Activated CD4-positive, CD25-positive, alpha-beta regulatory T cell (primary cell): ENCODE measurements at places on chromosomes 5 and 9.

GRCh38 chr9:126374366-126374781 is 47.7 kb downstream of the MVB12B start:
- no peak for DNase-seq

- no peak for DNase-seq
Measured at GRCh38 chr5:139105621-139106071, 92.5 kb downstream of the SIL1 start.

DNA sequence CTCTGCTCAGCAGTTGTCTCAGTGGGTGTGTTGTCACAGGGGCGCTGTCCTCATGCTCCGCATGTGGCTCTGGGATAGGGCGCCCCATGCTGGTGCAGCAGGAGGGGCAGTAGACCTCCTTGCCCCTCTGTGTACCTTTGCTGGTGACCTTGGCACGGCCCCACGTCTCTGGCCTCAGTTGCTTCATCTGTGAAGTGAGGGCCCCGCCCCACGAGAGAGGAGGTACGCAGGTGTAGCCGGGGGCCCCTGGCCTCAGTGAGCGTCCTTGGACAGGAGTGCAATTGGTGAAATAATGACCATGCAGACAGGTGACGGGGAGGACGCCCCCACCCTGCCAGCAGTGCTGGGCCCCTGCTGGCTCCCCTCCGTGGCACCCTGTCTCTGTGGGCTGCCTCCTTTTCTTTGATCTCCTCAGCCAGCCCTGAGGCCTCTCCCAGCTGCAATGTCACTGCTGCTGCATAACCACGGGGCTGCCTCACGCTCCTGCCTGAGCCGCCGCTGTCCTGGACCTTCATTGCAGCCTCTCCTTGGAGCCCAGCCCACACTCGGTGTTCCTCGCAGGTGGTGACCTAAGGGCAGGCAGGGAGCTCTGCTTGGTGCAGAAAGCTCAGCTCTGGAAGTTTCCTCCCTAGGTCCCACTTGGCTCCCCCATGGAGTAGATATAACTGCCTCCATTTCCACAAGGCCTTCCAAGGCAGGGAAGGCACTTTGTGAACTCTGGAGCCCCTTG is 57.3 kb downstream of the PHF2 start:
- DNase-seq = no peak

DNA sequence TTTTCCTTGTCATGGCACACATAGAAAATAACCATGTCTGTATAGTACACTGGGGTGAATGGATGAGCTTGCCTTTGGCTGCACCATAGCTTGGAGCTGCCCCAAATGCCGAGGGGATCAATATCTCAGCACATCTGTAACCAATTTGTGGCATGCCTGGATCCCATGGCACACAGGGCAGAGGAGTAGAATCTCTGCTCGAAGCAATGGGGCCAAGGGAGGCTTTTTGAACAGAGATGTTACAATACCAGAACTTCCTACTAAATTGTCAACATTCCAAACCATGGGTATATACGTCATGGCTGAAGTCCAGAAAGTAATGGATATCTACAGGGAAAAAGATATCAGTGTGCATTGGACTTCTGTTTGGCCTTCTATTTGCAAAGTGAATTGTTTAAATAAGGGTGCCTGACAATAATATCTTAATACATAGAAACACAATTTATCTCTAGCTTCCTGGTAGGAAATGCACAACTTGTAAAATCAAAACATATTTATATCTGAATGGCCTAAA is 39.0 kb downstream of the ESM1 start:
- DNase-seq = no peak

DNA sequence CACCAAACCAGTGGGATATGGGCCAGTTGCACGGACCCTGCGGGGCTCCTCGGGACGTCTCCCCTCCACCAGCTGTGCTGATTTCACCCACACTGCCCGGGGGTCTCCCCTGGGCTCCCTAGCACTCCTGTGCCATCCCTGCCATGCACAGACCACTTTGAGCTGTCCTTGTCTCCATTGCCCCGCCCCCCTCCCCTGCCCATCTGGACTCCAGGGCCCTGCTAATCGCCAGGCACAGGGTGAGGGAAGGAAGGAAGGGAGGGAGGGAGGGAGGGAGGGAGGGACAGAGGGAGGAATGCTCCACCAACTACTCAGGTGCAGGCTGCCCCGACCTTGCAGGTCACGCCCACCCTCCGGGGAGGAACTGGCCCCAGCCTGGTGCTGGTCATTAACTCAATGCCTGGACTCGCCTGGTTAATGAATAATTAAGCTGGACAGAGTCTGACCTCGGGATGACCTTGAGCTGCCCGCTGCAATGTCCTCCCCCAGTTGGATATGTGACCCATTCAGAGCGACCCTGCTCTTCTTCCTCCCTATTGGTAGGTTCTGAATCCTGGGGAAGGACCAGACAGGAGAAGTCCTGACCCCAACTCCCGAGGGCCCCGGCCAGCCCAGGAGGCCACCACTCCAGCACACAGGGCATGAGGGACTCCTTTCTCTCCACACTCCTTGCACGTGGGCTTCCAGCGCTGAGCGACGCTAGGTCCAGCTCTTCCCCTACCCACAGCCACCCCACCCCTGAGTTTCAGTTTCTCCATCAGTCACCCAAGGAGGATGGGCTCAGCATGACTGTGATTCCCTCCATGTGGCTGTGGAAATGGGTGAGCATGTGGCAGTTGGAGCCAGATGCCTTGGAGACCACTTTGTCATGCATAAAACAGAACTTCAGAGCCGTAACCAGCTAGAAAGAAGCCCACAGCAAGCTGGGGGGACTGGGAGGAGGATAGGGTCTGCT is 62.1 kb downstream of the C9orf50 start:
- no peak for DNase-seq

DNA sequence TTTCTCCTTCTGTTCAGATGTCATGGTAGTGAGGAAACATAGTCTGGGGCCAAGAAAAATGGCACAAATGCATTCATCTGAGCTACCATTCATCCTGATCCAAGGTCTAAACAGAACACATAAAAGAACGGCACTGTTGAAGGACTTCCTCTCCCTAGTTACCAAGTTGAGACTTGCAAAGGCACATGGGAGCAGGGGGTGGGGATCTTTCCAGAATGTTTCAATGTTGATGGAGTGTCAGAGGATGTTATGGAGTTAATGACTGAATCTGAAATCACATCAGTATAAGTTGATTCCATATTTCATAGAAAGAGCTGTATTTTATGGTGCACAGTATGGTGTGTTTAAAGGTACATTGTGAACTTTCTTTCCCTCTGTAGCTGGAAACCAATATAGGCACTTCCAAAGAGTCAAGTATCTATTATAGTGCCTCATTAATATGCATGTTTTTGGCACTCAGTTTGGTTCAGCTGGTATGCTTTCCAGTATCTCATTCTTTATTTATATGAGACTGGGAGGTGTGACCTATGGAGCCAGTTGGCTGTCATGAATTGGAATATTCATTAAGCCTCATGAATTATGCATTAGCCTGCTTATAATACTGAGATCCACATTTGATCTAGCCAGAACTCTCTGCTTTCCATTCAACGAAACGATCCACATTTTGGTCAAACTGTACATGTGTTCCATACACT is 603.0 kb downstream of the NR2F1-AS1 start:
- no peak for DNase-seq

DNA sequence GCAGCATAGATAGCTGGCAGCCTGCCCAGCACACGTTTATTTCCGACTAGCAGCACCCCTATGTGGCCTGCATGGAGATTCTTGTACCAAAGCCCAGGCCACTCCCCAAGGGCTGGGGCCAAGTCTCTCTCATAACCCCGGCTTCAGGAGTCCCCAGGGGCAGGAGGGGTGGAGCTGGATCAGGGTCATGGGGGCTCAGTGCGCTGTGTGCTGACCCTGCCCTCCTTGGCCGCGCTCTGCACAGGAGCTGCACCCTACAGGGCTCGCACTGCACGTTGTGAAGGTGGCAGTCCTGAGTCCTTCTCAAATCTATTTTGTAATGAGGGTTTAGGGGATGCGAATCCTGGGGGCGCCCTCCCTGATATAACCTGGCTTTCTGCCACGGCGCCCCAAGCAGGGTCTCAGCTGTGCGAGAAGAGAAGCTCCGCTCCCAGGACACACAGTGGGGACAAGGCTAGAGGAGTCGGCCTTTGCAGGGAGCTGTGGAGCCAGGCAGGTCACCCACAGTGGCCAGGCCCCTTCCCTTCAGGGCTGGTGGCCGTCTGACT is 28.6 kb downstream of the NKD2 start:
- DNase-seq = no peak

DNA sequence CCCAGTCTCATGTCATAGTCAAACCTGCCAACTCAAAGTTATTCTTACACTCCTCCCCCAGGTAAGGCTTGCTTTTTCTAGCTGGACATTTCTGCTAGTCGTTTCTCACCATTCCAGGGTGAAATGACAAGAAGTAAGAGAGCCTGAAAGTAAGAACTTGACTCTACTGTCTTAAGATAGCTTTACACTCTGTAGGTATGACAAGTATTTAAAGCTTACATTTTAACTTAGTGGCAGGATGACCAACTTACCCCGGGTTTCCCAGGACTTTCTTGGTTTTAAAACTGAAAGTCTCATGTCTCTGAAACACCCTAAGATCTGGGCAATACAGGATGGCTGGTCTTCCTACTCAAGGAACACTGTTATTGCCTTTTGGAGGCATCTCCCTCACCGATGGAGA is 67.5 kb upstream of the PIK3R1 start:
- no peak for DNase-seq

DNA sequence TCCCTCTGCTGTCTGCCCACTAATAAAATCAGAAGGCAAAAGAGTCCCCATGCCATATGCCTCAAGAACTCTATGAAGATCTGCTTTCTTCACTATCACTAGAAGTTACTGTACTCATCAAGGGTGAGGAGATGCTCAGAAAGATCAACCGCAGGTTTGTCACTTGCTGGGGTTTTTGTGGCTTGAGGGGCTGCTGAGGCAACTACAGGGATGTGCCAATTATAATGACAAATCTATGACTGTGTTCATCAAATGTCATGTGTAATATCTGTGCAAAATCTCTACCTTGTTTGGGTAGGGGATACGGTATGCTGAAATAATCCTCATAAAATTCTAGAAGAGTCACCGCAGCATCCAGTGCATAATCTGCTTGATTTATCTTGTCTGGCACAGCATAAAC is 13.0 kb downstream of the ERAP1 start:
- DNase-seq = no peak

DNA sequence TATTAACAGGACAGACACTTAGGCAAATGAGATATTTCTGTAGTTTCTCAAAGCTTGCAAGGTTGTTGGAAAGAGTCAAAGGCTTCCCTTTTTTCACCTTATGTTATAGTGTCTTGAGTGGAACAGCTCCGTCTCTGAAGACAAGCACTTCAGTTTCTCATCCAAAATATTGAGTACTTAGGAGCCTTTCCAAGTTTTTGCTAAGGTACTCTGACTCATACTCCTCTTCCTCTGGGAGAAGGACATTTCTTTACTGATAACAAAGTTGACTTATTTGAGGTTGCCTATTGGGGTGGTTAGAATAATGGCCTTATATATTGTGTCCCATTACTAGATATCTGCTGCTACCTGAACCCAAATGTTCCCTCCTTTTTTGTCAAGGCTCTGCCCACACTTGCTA is 869.6 kb downstream of the MAT2B start:
- no peak for DNase-seq

DNA sequence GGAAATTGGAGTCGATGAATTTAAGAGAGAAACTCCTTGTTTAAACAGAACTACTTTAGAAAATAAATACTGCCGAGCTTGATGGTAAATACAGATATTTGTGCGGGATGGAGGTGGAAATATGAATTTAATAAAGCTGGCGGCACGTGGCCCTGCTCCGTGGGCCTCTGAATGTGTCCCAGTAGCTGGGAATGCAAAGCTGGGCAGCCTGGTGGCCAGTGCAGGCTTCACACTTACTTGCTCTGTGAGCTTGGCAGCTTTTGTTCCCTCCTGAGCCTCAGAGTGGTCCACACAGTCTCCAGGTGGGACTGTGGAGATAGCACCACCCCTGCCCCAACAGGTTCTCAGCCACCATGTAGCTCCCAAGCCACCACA is 45.9 kb downstream of the BARX1 start:
- DNase-seq = no peak

GRCh38 chr9:114097613-114098020 is 1.5 kb downstream of the KIF12 start:
- no peak for DNase-seq

DNA sequence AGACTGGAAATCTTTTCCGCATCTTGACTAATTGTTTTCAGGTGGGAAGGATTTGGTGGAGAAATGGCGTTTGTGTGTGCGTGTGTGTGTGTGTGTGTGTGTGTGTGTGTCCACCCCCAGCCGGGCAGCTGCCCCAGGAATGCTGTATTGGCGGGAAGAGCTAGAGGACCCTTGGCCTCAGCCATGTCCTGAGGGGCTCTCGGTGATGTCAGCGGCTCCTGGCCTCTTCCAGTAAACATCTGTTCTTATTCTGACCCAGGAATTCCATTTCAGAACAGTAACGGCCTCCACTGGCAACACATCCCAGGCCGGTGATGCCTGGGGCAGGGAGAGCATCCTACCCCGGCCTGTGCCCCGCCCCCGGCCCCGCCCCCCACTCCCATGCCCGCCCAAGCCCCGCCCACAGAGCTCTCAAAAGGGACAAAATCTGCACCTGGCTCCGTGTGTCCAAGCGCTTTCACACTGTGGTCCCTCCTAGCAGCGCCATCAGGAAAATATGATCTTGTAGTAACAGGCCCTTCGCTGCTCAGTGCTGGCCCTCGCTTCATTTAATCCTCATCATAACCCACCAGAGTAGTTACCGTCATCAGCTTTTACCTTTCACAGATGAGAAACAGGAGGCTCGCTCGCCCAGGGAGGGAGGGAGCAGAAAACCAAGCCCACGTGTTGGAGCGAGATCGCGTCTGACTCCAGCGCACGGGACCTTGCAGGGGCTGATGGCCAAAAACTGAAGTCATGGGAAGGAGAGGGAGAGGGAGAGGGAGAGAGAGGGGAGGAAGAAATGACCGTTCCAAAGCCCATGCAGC is 18.9 kb downstream of the ADAMTS2 start:
- DNase-seq = no peak

DNA sequence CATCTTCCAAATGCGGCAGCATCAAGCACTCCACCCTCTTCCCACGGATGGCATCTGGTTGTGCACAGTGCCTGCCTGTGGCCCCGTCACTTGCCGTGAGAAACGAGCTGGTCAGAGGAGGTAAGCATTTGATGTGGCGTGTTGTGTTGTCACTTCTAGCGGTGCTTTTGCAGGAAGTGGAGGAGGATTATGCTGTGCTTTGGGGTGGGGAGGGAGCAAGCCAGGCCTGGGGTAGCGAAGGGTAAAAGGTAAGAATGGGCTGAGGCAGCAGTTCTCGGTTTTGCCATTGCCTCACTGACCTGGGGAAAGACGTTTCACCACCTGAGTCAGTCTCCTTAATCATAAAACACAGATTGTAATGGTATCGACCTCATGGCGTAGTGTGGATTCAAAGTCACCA is 2.3 kb upstream of the POMT1 start:
- DNase-seq = peak; percentile 11
